ENCODE measurements at places on chromosomes 5 and 9. TPM values are rescaled to one million over a fixed set of nuclear protein-coding genes. Genes with fewer than 3 reads are reported as not detected.

PCDHGC4 gene
- polyA plus RNA-seq, result 1.8 TPM

CENPH gene
- 9.1 TPM for polyA plus RNA-seq

PCDHA7 gene
- 0.06 TPM for polyA plus RNA-seq

FRMD3 gene
- 31.3 TPM for polyA plus RNA-seq

CD14 gene
- polyA plus RNA-seq, result 18.3 TPM

MRPS27 gene
- 39.5 TPM for polyA plus RNA-seq

PCDHGB3 gene
- polyA plus RNA-seq, result 1.6 TPM

DDX4 gene
- polyA plus RNA-seq, result 0.06 TPM

ZNF462 gene
- polyA plus RNA-seq, result 8.6 TPM

SKIC3 gene
- polyA plus RNA-seq, result 59.3 TPM

GRCh38 chr9:108756746-108757490 lies 98.9 kb downstream of the ACTL7B start:
- DNase-seq, result no peak

- DNase-seq, result no peak
Measured at GRCh38 chr9:136372561-136373299, 739 bp downstream of the CARD9 start.

DNA sequence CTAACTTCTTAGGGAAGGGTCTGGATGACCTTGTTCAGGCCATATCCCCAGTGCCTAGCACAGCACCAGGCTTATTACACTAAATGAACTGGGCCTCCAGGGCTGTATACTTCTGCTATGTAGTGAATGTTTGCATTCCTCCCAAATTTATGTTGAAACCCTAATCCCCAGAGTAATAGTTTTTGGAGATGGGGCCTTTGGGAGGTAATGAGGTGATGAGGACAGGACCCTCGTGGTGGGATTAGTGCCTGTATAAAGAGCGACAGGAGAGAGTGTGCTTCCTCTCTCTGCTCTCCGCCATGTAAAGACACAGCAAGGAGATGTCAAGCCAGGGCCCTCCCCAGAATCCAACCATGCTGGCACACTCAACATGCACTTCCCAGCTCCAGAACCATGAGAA lies 148.3 kb downstream of the SEC61B start:
- no peak for DNase-seq

- peak; percentile 31 for DNase-seq
Measured at GRCh38 chr5:111973961-111974360, 217.0 kb upstream of the NREP start.

DNA sequence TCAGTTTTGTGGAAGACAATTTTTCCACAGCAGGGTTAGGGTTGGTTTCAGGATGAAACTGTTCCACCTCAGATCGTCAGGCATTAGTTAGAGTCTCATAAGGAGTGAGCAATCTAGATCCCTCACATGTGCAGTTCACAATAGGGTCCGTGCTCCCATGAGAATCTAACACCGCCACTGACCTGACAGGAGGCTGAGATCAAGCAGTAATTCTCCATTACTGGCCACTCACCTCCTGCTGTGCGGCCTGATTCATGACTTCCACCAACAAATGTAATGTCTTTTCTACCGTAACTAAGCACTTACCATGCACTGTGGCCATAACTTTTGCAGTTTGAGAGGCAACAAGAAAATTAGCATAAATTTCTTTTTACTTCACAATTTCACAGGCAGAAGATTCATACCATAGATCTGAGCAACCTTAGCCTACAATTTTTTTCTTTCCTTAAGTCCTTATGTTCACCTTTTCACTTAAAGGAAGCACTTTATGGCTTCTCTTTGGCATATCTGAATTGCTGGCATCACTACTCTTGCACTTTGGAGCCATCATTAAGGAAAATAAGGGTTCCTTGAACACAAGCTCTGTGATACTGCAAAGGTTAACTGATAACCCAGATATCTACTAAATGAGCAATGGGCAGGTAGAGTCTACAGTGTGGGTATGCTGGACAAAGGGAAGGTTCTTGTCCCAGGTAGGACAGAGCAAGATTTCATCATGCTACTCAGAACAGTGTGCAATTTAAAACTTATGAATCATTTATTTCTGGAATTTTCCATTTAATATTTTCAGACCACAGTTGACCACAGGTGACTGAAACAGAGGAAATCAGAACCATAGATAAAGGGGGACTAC lies 83.0 kb upstream of the IFNK start:
- no peak for DNase-seq

GRCh38 chr5:158473016-158473635 lies 614.2 kb upstream of the CLINT1 start:
- DNase-seq, result no peak

DNA sequence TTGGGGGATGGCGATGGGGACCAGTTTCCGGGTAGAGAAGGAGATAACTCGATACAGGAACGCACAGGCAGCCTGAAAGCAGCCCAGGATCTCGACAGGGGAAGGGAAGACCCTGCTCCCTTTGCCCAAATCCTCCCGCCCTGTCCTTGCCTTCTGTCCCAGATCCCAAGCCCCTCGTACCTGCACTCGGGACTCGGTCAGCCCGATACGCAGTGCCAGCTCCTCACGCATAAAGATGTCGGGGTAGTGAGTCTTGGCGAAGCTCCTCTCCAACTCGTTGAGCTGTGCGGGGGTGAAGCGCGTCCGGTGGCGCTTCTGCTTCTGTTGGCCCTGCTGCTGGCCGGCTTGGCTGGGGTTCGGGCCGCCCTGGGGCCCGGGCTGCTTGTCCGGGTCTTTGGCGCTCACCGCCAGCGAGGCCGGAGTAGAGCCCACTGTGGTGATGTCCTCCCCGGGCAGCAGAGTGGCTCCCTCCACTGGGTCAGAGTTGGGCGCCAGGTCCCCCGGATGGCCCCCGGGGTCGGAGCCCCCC lies 1.8 kb downstream of the OTP start:
- DNase-seq, result no peak

- no peak for DNase-seq
Measured at GRCh38 chr9:545480-545879, 296.0 kb upstream of the DMRT1 start.

- DNase-seq, result no peak
Measured at GRCh38 chr5:173573126-173573960, 43.1 kb downstream of the BOD1 start.

DNA sequence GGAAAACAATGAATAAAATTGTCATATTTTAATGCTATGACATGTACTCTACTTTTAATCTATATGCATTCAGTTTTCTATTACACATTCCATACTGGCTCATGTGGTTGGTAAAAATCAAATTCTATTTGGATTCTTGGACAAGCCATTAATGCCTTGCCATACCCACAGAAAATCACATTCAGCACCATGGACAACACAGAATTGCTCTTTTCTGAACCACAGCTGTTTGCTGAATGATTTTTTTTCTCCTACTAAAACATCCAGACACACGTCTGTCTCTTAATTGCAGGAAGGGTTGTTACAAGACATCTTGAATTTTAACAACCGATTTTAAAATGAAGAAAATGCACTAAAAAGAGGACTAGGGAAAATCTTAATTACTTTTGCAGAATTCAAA lies 675.6 kb downstream of the BRINP1 start:
- no peak for DNase-seq

DNA sequence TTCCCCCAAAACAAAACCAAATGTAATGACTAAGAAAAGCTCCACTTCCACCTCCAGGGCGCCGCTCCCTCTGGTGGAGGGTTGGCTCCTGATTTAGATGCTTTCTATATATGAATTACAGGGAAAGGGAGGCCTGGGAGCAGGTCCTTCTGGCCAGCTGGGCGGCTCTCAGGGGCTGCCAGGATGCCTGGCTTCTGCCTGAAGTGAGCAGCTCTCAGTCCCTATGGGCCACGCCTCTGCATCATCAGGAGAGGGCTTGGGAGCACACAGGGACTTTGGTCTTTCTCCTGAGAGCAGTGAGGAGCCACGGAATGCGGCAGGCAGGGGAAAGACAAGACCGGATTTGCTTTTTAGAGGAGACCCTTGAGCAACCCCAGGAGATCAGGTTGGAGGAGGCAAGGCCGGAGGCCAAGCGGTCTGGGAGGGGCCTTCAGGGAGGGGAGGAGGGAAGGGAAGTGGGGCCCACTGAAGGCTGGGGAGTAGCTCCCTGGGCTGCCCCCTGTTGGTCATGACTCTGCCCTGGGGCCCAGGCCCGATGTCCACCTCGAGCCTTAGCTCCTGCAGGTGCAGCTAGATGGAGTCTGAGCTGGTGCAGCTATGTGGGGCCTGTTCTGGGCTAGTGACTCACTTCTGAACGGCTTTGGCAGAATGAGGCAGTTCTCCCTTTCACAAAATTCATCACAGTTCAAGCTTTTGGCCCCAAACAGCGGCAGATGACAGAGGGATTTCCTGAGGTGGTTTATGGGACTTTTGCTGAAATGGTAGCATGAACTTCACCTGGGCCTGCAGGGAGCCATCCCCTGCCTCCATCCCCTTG lies 11.3 kb upstream of the GRHPR start:
- no peak for DNase-seq

DNA sequence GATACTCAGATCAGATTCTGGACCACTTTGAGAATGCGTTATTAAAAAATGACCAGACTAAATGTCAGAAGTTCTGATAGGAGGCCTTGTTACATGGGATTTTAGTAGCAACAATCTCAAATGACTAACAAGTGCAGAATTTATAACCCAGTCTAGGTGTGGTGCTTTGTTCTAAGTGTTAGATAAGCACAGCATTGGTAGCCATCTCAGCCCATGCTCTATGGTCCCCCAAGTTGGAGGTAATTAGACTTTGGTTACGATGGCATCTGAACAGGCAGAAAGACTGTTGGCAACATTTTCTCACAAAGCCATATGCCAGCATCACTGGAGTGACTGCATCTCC lies 140.4 kb upstream of the RPS23 start:
- no peak for DNase-seq

GRCh38 chr5:76046741-76047140 lies 36.4 kb upstream of the SV2C start:
- no peak for DNase-seq

GRCh38 chr5:68067291-68067690 lies 148.3 kb upstream of the PIK3R1 start:
- no peak for DNase-seq

- DNase-seq, result no peak
Measured at GRCh38 chr9:87551772-87552217, 54.1 kb downstream of the DAPK1 start.

DNA sequence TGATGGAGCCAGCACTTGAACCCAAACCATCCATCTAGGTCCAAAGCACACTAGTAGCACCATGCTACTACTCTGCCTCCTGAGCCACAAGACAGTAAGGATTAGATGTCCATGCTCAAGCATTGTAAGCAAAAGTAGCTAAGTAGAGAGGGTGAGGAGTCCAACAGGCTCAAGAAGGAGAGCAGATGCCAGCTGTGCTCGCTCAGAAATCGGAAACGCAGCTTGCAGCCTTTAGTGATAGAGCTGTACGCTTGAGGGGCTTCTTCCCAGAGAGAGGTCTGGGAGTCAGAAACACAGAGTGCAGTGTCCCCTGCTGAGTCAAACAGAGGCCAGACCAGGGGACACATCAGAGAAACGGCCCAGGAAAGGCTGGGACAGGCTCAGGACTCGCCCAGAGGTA lies 32.7 kb upstream of the GABRP start:
- no peak for DNase-seq

GRCh38 chr9:113619491-113620376 lies 156.2 kb downstream of the RGS3 start:
- no peak for DNase-seq

DNA sequence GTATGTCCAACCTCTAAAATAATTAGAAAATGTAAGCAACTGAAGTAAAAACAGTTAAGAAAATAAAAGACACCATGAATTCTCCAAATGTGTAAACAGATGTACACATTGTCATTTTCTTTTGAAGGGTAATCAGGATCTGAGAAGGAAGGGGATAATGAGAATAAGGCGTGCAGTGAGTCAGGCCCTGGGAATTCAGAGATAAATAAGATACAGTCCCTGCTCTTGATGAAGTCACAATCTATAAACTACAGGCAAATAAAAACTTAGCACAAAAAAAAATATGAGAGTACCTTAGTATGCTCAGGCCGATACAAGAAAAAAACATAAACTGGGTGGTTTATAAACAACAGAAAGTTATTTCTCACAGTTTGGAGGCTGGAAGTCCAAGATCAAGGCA lies 315.3 kb downstream of the DNAH5 start:
- DNase-seq, result no peak

DNA sequence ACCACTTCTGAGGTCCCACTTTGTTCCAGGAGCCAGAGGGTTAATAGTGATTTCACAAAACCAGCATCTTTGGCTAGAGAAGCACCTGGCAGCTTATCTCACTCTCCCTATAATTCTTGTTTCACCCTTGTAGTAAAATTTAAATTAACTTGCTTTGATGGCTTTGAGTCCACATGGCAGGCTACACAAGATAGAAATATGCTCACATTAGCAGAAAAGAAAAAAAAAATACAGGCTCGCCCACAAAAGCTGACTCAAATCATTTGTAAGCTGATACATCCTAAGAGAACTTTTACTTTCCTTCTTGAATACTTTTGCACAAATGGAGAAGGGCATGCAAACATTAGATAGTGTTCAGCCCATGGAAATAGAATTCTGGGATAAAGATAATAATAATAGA lies 36.2 kb downstream of the TNFSF15 start:
- no peak for DNase-seq

Measured in forelimb muscle (tissue), 1 donor.